Esophagus muscularis mucosa (tissue), 4 donors: ENCODE measurements at places on chromosomes 1 and 21. TPM values are rescaled to one million over a fixed set of nuclear protein-coding genes. Genes with fewer than 3 reads are reported as not detected.
A peak's percentile ranks its signal among the peaks of the same experiment; 100 is the strongest.

FCRL2 gene
- not detected for total RNA-seq

GRCh38 chr1:198939286-198939685, 300.4 kb downstream of the PTPRC start:
- DNase-seq = no peak

- no peak for DNase-seq
These were observed 225.1 kb upstream of the TMEM51 start for GRCh38 chr1:14928412-14928811.

DNA sequence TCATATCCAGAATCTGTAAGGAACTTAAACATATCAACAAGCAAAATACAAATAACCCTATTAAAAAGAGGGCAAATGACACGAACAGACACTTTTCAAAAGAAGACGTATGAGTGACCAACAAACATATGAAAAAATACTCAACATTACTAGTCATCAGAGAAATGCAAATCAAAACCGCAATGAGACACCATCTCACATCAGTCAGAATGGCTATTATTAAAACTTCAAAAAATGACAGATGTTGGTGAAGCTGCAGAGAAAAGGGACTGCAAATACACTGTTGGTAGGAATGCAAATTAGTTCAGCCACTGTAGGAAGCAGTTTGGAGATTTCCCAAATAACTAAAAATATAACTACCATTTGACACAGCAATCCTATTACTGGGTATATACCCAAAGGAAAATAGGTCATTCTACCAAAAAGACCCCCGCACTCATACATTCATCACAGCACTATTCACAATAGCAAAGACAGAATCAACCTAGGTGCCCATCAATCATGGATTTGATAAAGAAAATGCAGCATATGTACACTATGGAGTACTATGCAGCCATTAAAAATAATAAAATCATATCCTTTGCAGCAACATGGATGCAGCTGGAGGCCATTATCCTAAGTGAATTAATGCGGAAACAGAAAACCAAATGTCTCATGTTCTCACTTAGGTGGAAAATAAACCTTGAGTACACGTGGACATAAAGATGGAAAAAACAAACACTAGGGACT, 230.1 kb upstream of the RAB4A start:
- peak; percentile 7 for DNase-seq

DNA sequence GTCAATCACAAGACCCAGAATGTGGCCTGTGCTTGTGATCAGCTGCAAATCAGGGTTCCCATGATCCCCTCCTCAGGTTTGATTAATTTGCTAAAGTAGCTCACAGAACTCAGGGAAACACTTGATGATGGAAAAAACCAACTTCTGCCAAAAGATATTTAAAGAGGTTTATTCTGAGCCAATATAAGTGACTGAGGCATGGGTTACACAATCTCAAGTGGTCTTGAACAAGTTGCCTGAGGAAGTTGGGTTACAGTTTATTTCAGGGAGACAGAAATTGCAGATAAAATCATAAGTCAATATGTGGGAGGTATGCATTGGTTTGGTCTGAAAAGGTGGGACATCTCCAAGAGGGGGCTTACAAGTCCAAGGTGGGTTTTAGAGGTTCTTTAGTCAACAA, 243.1 kb downstream of the S1PR1 start:
- DNase-seq = no peak

DNA sequence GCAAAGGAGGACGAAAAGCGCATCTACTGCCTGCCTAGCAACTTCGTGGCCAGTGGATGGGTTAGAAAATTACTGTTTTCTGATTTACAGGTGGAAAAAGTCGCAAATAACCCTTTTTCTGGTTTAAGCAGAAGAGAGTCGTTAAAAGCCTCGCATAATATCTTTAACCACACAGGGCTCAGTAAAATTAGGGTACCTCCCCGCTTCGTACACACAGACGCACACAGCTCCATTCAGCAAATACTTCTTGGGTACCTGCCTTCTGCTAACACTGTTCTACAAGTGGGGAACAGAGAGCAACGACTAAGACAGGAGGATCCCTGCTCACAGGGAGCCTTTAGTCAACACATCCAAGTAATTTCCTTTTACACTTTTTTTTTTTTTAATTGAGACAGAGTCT, 704 bp downstream of the ALG6 start:
- no peak for DNase-seq

- DNase-seq = no peak
These were observed 86.1 kb downstream of the DSCAM start for GRCh38 chr21:40760821-40761220.

GRCh38 chr1:35350872-35351271, 82.4 kb downstream of the ZMYM4 start:
- no peak for DNase-seq

TTC39A gene
- total RNA-seq = 0.17 TPM

GRCh38 chr1:161193561-161194235, 5.2 kb downstream of the ADAMTS4 start:
- no peak for DNase-seq

DNA sequence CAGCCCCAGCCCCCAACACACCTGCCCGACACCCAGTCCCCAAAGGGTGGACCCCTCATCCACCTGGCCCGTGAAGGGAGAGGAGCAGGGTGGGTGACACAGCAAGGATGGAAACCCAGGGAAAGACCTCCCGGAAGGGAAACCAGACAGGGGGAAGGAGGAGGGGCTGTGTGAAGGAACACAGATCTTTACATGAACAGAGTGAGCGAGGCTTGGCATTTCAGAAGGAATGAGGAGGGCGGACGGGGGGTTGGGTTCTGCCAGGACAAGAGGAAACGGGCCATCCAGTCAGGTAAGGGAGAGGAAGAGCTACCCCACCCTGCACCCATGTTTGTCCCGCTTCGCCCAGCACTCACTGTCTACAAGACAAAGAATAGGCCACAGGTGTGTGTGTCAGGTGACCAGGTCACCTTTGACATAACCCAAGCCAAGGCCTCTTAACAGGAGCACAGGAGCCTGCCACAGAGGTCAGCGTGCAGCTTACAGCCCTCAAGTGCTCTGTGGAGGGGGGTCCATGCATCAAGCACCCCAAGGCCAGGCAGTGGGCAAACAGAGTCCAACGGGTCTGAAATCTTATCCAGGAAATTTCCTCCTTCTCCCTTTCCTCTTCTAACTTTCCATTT, 18.0 kb upstream of the PRDM15 start:
- no peak for DNase-seq

ARHGEF10L gene
- total RNA-seq = 62.4 TPM

PRR9 gene
- total RNA-seq = not detected

URB1 gene
- total RNA-seq = 21.5 TPM

- DNase-seq = no peak
These were observed 43.9 kb upstream of the IL20 start for GRCh38 chr1:206821493-206821892.

RBM34 gene
- 55.7 TPM for total RNA-seq

ILDR2 gene
- 5.8 TPM for total RNA-seq

DNA sequence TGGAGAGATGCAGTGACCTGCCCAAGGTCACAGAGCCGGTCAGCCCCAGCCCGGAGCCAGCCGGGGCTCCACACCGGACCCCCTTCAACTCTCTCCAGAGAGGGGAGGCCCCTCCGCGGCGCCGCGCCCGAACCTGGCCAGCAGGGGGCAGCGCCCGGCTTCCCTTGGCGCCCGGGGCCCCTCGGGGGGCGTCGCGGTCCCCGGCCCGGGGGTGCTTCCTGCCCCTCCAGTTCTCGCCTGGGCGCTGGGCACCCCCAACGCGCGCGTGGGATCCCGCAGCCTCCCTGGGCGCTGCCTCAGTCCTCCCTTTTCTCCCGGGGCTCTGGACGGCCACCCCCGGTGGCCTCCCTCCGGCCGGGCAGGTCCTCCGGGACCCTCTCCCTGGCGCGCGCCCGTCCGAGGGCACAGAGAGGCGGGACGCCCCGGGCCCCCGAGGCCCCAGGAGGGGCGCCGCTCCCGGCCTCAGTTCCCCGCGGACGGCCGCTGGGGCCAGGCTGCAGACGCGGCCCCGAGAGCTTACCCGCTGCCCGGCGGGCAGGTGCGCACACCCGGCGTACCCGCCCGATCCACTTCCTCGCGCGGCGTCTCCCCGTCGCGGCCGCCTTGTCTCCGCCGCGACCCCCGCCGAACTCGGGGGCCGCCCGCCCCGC, 406 bp downstream of the HTR1D start:
- no peak for DNase-seq

DNA sequence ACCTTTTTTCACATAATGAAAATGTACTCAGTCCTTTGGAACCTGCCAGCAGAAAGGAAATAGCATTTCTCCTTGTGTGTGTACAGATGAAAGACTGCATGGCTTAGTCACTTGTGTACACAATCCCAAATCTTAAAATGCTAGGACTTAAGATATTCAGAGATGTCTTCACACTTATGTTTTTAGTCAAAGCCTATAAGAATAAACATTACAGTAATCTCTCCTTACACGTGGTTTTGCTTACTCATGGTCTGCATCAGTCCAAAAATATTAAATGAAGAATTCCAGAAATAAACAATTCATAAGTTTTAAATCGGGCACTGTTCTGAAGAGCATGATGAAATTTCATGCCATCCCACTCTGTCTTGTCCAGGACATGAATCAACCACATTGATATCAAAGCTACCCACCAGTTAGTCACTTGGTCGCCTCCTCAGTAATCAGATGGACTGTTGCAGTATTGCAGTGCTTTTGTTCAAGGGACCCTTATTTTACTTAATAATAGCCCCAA, 75.7 kb upstream of the RRP15 start:
- DNase-seq = no peak

WNT9A gene
- total RNA-seq = 15.7 TPM

CD48 gene
- total RNA-seq = 14.6 TPM

- no peak for DNase-seq
These were observed 99.6 kb upstream of the FBXO28 start for GRCh38 chr1:224014330-224014649.

KIF17 gene
- total RNA-seq = 7.3 TPM

IQGAP3 gene
- 0.06 TPM for total RNA-seq

F3 gene
- 18.3 TPM for total RNA-seq

KRTAP19-2 gene
- total RNA-seq = not detected

DNA sequence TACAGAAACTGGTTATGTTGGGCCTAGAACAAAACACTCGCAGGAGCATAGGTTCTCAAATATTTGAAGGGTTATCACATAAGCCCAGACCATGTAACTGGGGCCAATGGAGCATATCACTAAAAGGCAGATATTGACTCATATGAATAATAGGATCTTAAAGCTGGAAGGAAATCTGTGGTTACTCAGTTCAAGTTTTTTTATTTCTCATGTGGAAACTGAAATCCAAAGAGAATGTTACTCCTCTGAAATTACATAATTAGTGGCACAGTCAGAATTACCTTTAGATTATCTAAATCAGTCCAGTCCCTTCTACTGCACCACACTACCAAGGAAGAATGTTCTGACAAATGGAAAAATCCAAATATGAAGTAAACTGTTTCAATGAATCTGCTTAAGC, 12.0 kb downstream of the SLAMF8 start:
- no peak for DNase-seq

DNA sequence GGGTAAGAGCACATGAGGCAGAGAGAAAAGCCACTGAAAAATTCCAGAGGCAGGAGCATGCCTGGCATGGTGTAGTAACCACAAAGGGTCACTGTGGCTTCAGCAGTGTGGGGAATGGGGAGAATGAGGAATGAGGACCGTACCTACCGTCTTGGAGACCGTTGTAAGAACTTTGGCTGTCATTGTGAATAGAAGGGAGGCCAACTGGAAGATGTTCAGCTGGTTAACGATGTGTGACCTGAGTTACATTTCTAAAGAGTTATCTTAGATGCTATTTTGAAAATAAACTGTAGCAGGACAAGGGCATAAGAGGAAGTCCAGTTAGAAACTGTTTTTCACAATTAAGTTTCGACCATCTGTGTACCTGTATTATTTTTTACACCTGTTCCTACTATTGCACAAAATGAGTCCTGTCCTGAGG, 365.5 kb upstream of the SGIP1 start:
- DNase-seq = no peak

GRCh38 chr1:97608272-97608671, 312.6 kb downstream of the DPYD start:
- DNase-seq = no peak

- no peak for DNase-seq
These were observed 10.1 kb upstream of the KRTAP13-2 start for GRCh38 chr21:30382201-30382600.

OR2T2 gene
- not detected for total RNA-seq

DNA sequence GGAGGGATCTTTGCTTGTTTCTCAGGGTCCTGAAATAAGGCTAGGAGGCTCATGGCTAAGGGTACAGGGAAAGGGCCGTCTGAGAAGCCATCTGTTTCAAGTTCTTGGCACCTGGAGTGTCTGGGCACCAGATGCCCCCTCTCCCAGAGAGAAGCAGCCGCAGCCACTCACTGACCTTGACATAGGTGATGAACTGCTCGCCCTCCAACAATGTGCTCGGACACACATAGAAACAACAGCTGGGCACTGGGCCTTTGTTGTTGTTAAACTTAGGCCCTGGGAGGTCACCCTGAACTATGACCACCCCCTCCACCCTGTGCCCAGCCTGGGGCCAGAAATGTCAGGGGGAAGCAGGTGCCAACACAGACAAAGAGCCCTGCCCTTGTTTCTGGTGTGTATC, 9.2 kb upstream of the TNNI1 start:
- DNase-seq = no peak

GRCh38 chr1:95716550-95716949, 482.5 kb downstream of the RWDD3 start:
- DNase-seq = no peak

LCE2A gene
- not detected for total RNA-seq

- DNase-seq = no peak
These were observed 371.9 kb downstream of the RGS7 start for GRCh38 chr1:240985081-240985480.

- no peak for DNase-seq
These were observed 13.6 kb downstream of the LHX4 start for GRCh38 chr1:180243517-180244221.
